ENCODE measurements at places on chromosomes 4 and X.

DNA sequence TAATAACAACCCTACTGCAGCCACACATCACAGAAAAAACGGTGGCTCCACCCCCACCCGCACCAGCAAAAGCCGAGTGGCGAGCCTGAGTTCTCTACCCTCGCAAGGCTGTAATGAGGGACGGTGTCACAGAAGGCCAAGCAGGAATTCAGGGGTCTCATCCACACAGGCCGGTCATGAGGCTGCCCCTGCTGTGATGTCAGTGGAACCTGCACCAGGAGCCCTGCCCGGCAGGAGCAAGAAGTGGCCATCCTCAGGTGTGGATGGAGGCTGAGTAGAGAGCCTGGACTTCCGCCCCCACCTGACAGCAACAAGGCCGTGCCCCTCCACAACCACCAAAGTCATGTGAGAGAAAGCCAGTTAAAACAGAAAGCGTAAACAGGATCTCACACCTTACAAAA, 20.6 kb downstream of the LYAR start:
- no peak for DNase-seq

- DNase-seq, result no peak
Measured at GRCh38 chr4:140094438-140095420, 59.3 kb downstream of the MAML3 start.

DNA sequence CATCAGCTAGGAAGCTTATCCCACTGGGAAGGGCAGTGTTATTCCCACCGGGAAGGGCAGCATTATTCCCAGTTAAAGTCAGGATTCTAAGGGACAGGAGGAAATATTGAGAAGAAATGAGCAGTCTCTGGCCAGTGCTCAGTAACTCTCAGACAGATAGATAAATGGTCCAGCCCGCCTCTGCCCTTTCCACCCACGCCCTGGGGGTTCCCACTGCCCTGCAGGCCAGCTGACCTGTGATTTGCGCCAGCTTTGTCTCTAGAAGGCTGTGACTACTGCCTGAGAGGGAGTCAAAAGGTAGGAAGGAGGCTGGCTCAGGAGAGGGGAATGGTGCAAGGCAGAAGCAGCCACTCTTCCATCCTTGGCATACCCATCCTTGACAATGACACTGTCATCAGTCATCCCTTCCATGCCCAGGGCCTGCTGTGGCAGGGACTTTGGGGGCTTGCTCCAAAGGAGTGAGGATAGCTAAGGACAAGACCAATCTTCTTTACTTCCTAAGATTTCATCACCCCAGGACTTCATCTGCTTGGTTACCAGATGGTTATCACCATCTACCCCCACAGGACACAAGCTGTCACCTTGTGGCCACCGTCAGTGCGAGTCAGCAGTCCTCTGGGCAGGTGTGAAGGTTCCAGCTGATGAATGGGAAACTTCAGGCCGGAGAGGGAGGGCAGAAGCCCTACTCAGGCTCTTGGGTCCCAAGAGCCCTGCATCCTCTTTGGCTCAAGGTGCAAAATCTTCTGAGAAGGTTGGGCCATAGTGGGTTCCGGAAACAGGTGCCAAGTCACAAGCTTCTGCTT, 49.5 kb downstream of the SEPSECS start:
- no peak for DNase-seq

- no peak for DNase-seq
Measured at GRCh38 chrX:27953171-27953570, 28.1 kb downstream of the DCAF8L1 start.

DNA sequence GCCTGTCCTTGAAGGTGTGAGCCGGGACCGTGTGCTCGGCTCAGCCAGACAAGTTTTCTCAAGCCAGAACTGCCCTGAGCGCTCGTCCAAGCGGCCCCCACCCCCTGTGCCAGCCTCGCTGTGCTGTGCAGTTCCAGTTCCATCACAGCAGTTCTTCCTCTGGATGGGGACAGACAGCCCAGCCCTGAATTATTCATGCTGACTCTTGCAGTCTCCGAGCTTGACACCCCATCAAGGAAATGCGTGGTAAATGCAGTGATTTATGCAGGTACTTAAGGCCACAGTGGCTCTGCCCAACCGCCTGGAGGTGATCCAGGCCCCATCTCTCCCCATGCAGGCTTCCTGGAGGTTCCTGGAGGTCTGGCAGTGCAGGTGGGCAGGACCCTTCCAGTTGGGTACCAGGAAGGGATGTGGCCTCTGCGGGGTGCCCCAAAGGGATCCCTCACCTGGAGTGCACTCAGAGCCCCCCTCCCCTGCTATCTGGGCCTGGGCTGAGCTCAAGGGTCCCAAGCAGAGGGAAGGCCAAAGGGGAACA, 44.8 kb upstream of the HMX1 start:
- DNase-seq, result no peak

DNA sequence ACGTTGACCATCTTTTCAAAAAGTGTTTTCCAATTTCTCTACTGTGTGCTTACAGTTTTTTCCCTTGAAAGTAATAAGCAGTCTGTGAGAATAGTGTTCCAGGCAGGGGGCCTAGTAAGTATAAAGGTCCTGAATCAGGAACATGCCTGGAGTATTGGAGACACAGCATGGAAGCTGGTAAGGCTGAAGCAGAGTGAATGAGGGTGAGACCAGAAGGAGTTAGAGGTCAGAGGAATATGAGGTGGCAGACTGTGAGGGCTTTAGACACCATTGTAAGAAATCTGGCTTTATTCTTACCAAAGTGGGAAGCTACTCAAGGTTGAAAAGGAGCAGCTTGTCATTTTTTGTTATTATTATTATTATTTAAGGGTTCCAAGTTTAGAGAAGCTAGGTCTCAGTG, 107.4 kb downstream of the CT47B1 start:
- DNase-seq, result no peak

- no peak for DNase-seq
Measured at GRCh38 chr4:37604461-37604860, 81.7 kb downstream of the RELL1 start.

DNA sequence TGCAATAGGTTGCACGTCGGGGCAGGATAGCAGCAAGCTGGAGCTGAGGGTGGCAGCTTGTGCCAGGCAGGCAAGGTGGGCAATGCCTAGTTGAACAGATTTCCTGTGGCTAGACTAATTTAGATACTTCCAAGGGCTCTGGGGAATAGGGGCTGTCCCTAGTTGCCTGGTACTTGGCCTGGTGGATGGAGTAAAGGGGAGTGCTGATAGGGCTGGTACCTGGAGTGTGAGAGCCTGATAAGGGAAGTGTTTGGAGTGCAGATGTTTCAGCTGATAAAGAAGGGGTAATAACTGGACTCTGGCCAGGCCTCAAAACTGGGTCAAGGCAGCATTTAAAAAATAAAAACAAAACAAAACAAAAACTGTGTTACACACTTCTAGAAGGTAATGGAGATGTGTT, 665.5 kb downstream of the CCSER1 start:
- no peak for DNase-seq

- DNase-seq, result no peak
Measured at GRCh38 chr4:116573540-116573939, 511.8 kb downstream of the TRAM1L1 start.

DNA sequence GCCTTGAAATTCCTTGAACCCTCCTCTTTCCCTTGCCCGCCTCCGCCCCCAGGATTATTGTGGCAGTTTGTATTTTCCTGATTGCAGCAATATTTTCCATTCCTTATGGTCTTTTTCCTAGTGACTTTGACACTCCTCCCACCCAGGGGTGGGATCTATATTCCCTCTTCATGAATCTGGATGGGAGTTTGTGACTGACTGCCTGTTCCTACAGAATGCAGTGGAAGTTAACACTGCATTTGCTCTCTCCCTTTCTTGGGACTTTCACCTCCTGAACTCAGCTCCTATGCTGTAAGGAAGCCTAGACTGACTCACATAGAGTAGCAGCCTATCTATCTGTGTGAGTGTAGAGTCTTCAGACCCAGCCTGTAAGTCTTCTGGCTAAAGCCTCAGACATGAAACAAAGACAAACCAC, 2.2 kb downstream of the FUNDC2 start:
- no peak for DNase-seq

DNA sequence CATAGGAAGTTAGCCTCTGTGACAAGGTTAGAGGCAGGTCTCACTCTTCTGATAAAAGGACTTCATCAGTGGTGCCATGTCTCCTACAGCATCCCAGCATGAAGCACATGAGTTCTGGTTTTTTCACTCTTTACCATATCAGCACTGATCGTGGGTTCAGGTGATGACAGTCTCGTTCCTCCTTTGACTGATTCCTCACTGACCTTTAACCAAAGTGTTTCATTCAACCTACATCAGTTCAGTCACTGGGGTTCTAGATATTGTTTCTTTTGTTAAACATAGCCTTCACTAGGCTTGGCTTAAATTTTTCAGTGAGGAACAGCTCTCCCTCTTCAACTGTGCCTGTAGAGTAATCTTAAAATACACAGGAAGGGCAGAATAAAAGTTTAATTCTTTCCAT, 9.6 kb upstream of the MAGEA8 start:
- no peak for DNase-seq

GRCh38 chrX:150310881-150311280, 52.2 kb upstream of the MAMLD1 start:
- no peak for DNase-seq

GRCh38 chr4:26590639-26591038, 6.8 kb downstream of the TBC1D19 start:
- DNase-seq, result no peak

- DNase-seq, result no peak
Measured at GRCh38 chr4:959338-960139, 13.8 kb downstream of the DGKQ start.

GRCh38 chrX:48705871-48706270, 9.3 kb downstream of the SUV39H1 start:
- DNase-seq, result no peak

GRCh38 chr4:65645185-65645584, 25.1 kb downstream of the EPHA5 start:
- no peak for DNase-seq

DNA sequence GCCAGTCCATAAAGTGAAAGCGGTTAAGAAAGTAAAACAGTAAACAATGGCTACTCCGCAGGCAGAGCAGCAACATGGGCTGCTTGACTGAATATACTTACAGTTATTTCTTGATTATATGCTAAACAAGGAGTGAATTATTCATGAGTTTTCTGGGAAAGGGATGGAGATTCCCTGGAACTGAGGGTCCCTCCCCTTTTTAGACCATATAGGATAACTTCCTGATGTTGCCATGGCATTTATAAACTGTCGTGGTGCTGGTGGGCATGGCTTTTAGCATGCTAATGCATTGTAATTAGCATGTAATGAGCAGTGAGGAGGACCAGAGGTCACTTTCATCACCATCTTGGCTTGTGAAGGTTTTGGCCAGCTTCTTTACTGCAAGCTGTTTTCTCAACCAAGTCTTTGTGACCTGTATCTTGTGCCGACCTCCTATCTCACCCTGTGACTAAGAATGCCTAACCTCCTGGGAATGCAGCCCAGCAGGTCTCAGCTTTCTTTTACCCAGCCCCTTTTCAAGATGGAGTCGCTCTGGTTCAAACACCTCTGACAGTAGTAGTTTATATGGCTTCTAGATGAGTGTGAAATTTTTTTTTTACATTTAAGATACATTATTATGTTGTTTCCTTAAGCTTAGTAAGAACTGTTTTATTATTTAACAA, 514.8 kb upstream of the TENM3 start:
- DNase-seq, result no peak

- no peak for DNase-seq
Measured at GRCh38 chrX:36422368-36422767, 502.8 kb downstream of the CFAP47 start.

DNA sequence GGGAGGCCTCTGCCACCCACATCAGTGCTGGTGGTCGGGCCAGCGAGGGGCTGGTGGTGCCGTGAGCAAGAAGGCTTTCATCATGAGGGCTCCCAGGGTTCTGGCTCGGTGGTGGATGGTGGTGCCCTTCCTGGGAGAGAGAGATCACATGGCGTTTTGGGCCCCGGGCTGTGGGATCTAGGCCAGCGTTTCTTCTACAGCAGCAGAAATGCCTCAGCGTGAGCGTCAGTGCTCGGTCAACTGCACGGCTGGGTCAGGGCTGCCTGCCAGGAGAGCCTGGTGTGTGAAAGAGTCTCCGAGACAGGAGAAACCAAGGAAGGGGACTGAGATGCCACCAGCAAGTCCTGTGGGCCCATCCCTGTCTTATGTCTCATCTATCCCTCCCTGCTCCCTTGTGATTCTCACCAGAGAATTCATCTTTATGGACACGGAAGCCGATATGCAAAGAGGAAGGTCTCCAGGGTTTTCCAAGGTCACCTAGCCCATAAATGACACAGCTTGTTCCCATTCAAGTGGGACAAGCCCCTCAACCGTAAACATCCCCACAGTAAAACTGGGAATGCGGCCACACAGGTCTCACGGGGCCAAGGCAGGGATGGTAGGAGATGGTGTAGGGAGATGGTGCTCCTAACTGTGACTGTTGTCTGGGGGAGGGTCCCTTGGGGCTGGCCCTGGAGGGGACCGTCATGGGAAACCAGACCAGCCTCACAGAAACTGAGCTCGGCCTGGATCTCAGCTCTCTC, 99.2 kb downstream of the SORCS2 start:
- no peak for DNase-seq

DNA sequence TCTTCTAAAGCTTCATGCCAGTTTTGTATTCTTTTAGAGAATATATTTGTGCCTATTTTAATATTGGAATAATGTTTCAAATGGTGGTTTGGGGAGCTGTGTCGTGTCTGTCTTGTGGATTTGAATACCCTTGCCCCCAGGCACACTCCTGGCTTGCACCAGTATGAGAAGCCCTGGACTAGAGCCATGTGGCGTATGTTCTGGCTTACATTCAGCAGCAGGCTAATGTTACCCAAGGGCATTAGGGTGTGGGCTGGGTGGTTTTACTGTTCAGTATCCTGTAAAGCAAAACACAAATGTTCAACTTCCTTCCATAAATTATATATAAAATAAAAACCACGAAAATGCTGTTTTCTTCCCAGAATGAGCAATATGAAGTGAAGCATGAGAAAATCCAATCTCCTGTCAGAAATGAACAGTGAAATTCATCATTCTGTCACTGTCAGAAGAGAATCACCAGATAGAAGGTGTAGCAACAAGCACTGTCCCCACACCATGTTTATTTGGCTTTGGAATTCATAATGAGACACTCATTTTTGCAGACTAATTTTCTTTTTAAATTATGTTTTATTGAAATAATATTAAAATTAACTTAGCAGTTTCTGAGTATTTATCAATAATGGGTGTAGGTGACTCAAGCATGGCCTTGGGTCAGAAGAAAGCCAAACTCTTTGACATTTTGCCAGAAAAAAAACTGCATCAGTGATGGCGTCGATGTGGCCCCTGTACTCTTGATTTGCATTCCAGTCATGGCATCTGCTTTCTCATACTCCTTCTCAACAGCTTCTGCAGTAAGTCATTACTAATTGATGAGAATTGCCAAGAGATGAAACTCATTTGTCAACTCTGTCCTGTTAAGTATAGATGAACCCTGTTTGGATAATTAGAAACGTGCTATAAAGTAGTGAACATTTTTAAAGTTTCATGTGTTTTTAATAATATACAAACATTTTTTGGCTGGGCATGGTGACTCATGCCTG, 43.8 kb downstream of the WWC2 start:
- DNase-seq, result no peak

GRCh38 chrX:110082161-110082560, 79.2 kb downstream of the TMEM164 start:
- no peak for DNase-seq

DNA sequence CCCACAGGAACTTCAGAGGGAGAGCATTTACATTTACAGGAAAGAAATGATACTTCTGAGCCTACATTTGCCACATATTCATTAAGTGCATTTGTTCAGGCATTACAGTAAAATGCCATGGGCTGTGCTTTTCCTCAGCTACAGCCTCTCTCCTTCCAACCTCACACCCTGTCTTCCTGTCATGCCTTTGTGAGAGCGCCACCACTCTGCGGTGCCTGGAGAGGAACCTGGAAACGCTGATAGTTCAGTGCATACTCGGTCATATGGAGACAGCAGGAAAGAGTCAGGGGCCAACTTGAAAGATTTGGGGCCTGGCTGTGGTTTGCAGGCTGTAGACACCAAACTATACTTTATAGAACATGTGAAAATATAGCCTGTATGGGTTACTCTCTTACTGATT, 40.5 kb downstream of the NFKB1 start:
- DNase-seq, result no peak
